HFFc6 (cell line): ENCODE measurements at places on chromosomes 13 and 19.
A peak's percentile ranks its signal among the peaks of the same experiment; 100 is the strongest.

DNA sequence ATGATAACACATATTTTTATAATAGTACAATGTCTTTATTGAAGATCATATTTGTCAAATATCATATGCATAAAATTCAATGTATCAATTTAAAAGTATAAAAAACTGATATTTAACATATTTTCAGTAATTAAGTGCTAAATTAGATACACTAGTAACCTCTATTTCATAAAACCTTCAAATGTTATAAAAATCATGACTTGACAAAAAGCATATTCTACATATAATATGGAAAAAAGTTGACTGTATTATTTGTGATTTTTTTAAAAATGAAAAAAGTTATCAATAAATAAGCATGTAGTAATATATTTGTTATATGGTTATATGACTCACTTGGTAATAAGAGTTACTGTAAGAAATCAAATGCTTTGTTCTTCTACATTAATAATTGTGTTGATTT is 356.9 kb downstream of the DIAPH3 start:
- DNase-seq: no peak

GRCh38 chr13:19345916-19346422 is 164.3 kb upstream of the TUBA3C start:
- DNase-seq: no peak

- no peak for DNase-seq
Observed at GRCh38 chr19:13051557-13052165, 51.0 kb downstream of the LYL1 start.

DNA sequence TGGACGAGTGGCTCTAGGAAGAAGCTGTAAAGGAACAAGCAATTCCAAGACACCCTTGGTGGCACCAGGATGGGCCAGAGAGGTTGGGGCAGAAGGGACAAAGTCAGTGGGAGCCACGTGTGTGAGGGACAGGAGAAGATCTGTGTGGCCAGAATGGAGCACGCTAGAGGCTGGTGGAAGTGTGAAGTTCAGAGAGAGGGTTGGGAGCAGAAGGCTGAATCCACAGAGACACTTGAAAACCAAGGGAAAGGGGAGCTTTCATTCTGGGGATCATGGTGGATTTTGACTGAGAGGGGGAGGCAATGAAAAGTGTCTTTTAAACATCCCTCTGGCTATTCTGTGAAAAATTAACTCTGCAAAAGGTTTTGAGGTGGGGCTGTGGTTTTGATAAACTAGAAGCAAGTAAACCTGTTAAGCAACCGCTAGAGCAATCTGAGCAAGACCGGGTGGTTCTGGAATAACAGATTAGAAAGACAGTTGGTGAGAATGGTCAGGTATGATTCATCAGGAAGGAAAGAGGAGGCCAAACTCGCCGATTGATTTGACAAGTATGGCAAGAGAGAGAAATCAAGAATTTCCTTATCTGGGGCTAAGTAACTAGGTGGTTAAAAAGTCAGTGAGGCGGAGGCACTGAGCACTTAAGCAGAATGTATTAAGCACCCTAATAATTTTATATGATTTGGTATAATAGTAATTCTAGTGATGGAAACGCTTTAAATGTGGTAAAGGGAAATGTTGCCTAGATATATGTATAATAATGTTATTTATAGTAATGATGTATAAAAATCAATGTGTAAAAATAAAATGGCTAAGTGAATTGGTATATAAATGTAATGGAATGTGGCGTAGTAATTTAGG is 140.0 kb downstream of the MYO16 start:
- DNase-seq: no peak

GRCh38 chr19:16204005-16204294 is 6.2 kb downstream of the AP1M1 start:
- no peak for DNase-seq

GRCh38 chr13:25910991-25911419 is 140.8 kb downstream of the SHISA2 start:
- no peak for DNase-seq

DNA sequence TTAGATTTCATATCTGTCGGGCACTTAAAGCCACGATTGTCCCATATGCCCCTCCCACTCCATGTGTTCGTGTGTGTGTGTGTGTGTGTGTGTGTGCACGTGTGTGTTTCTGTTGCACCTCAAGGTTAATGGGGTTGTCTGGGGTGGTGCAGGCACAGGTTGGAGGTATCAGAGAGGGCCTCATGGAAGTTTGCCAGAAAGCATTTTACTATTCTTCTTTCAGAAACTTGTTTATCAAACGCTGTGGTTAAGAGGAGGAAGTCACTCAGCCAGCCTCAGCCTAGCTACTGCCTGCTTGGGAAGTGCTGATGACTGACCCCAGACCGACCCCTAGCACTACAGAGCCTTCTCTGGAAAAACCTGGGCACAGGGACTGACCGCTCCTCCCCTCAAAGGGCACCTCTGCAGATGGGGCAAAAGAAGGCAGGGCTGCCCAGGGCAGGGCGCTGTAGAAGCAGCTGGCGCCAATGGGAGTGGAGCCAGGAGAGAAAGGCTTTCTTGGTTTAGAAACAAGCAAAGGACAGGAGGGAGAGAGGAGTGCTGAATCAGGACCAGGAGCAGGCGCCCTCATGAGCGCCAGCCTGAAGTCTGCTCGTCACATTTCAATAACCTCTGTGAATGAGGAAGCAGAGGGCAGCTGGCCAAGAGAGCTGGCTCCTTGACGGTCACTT is 3.9 kb downstream of the SIAH3 start:
- DNase-seq: no peak

- no peak for DNase-seq
Observed at GRCh38 chr13:25493931-25494640, 122.3 kb downstream of the ATP8A2 start.

GRCh38 chr19:16161840-16162239 is 11.5 kb downstream of the CIB3 start:
- DNase-seq: peak; percentile 70

- DNase-seq: no peak
Observed at GRCh38 chr13:22926748-22927400, 253.9 kb upstream of the SGCG start.

DNA sequence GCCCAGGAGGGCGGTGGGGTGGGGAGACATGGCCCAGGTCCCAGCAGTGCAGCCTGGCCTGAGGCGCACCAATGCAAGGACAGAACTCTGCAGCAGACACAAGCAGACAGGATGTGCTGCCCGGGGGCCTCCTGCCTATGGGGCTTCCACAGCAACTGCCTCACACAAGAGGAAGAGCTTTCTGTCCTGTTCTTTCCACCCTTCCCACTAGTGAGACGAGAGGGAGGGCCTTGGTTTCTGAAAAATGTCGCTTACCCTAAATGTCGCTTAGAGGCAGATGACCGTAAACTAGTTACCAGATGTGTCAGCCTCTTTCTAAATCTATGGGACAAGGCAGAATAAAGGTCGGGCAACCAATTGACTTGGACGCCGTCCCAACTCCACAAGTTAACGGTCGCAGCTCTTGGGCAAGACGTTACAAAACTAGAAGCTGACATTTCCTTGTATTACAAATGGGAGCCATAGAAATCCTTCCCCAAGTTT is at the start of gene LAIR1:
LAIR1 (minus strand) TSS at position 157 of the 483 bp plus-strand sequence; CDS start at position 30, 127 bp downstream.
- no peak for DNase-seq

GRCh38 chr13:64684685-64685431 is 2545.3 kb downstream of the PCDH9 start:
- no peak for DNase-seq

- DNase-seq: no peak
Observed at GRCh38 chr19:33221638-33222037, 4.0 kb downstream of the SLC7A10 start.

GRCh38 chr19:56821209-56821608 is 19.3 kb downstream of the PEG3 start:
- no peak for DNase-seq

- DNase-seq: peak; percentile 84
Observed at GRCh38 chr13:26022538-26023292, 29.1 kb downstream of the SHISA2 start.

- DNase-seq: no peak
Observed at GRCh38 chr13:20778311-20778710, 4.5 kb upstream of the EEF1AKMT1 start.

DNA sequence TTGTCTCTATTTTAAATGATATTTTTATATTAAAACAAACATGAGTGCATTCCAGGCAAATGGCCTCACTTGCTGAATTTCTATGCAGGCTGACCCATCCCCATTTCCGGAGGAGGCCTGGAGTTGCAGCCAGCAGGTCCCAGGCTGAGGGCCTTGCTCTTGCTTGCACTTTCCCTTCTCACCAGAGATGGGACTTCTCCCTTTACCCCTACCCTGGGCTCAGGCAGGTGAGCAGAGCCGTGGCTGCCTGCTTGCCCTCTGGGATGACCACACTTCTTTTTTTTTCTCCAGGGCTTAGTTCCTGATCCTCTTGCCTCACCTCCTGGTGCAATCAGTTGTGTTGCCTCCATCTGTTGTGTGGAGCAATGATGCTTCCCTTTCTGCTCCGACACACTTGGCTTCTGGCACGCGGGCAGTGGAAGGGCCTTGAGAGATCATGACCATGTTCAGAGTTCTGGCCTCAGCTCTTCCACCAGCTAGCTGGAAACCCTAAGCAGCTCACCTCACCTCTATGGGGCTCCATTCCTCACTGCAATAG is 11.1 kb upstream of the OLFM4 start:
- no peak for DNase-seq

DNA sequence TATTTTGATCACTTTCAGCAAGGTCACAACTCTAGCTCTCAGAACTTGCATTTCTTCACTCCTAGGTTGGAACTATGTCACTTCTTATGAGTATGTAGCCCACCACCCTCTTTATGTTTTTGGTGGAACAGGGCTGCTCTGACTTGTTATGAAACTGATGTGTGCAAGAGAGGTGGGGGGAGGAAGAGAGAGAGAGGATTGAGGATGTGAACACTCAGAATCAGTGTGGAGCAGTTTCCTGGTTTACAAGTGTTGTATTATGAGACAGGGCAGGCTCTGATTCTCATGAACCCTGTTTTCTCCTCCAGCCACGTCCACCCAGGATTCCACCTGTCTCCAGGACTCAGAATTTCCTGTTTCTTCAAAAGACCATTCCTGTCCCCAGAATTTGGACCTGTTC is 16.1 kb downstream of the ZNF317 start:
- no peak for DNase-seq

GRCh38 chr13:45331692-45332035 is 9.3 kb downstream of the TPT1 start:
- no peak for DNase-seq

DNA sequence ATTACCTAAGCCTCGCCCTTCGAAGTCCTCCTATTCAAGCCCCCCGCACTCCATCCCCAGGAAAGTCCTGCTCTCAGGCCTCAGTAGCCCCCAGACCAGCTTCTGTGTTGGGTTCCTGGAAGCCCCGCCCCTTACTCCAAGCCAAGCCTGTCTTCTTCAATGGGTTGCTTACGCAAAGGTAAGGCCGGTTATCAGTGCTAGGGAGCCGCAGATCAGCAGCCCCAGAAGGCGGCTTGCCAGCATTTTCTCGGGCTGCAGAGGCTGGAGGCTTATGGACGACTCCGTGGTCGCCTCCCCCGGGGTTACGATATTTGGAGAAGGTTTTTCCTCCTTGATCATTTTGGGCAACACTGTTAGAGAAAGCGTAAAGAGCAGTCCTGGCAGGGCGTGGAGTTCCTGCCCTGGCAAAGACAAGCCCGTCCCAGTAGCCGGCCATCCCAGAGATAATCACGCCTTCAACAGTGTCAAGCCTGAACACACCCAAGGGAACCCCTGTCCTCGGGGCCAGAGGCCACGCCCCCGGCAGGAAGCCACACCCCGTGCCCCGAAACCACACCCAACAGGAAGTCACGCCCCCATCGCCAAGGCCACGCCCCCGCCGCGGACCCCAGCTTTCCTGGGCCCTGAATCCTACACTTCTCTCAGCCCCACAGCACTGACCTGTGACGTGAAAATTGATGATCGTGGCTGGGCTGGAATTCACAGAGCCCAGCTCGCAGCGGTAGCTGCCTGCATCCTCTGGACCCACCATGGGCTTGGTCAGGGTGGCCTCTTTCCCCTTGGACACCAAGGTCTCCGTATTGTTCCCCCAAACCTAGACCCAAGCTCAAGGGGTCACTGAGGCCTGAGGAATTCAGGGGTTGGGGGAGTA is 954 bp upstream of the RASIP1 start:
- no peak for DNase-seq

DNA sequence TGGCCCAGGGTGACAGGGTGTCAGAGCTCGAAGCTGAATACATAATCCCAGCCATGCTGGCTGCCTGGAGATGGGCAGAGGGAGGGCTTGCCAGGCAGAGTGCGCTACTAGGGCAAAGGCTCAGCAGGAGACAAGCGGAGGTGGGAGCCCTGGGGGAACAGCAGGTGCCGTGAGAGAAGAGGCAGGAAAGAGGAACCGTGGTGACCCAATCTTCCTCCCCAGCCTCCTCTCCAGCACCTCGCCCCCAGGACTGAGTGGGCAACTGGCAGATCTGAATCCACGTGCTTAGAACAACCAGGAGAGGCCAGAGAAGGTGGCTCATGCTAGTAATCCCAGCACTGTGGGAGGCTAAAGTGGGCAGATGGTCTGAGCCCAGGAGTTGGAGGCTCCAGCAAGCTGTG is 11.0 kb upstream of the CCL25 start:
- DNase-seq: no peak

GRCh38 chr13:35694549-35695447 is 218.3 kb upstream of the MAB21L1 start:
- no peak for DNase-seq

- DNase-seq: no peak
Observed at GRCh38 chr13:28735481-28736029, 16.8 kb upstream of the SLC46A3 start.

- no peak for DNase-seq
Observed at GRCh38 chr19:32891609-32892008, 22.0 kb upstream of the SLC7A9 start.

DNA sequence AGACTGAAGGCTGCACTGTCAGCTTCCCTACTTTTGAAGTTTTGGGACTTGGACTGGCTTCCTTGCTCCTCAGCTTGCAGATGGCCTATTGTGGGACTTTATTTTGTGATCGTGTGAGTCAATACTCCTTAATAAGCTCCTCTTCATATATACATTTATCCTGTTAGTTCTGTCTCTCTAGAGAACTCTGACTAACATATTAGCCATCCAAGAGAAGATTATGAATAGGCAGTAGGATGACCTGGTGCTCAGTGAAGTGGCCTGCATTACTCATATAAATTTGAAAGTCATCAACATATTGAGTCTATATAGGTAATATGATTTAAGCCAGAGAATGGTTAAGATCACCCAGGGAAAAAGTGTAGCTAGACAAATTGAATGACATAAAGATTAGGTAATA is 136.3 kb upstream of the UFM1 start:
- DNase-seq: peak; percentile 58

- no peak for DNase-seq
Observed at GRCh38 chr19:3518659-3519058, 12.5 kb downstream of the FZR1 start.

GRCh38 chr13:22031702-22032286 is 360.9 kb downstream of the FGF9 start:
- DNase-seq: no peak

DNA sequence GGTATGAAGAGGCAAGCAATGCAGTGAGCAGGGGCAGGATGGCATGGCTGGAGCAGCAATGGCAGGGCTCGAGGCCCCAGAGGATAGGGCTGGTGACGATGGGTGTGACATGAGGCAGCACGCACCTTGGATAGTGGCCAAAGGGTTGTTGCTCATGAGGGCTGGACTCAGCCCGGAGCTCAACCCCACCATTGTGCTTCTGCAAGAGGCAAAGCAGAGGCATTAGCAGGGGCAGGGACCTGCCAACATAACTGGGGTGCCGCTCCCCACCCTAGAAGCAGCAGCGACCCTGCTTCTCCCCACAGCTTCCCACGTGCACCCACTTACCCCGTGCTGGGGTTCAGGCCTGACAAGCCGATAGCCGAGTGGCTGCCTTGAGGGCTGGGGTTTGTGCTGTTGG is 15.8 kb downstream of the ZNF574 start:
- peak; percentile 34 for DNase-seq
